ENCODE measurements at places on chromosomes 7 and 10.

GRCh38 chr10:11403116-11403515 is 208.3 kb downstream of the USP6NL start:
- no peak for DNase-seq

DNA sequence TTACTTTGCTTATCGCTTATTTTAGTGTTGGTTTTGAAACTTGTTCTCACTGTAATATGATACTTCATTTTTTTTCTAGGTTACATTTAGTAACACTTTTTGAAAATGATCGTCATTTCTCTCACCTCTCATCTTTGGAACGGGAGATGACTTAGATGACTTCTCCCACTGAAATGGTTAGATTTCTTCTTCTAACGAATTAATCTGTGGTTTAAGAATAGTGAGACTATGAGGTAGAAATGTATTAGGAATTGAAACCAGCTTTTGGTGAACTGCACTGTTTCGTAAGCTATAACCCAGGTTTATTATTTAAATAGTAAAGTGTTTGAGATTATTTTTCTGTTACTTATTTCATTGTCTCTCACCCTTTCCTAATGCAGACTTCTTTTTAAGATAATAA is 93.7 kb downstream of the PRR15 start:
- no peak for DNase-seq

DNA sequence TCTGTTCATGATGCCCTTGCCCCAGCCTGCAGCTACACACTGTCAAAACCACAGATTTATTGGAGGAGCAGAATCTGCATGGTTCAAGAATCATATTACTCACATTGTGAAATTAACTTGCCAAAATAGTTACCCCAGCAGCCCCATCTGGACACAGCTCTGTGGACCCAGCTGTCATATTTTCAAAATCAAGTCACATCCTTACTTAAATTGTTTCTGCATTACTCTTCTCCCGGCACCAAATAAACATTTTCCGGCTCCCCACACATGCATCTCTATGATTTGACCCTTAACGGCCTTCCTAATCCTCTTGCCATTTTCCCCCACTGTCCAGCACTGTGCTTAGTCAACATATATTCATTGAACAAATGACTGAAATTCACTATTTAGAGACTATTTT is 43.8 kb upstream of the GPR26 start:
- no peak for DNase-seq

GRCh38 chr7:93636276-93636675 is 61.8 kb upstream of the CALCR start:
- no peak for DNase-seq

- no peak for DNase-seq
These were observed 104.6 kb downstream of the FOXP2 start for GRCh38 chr7:114519240-114519639.

GRCh38 chr7:158355456-158356065 is 232.1 kb downstream of the PTPRN2 start:
- no peak for DNase-seq

GRCh38 chr7:106418094-106418493 is 133.3 kb upstream of the NAMPT start:
- peak; percentile 98 for DNase-seq

DNA sequence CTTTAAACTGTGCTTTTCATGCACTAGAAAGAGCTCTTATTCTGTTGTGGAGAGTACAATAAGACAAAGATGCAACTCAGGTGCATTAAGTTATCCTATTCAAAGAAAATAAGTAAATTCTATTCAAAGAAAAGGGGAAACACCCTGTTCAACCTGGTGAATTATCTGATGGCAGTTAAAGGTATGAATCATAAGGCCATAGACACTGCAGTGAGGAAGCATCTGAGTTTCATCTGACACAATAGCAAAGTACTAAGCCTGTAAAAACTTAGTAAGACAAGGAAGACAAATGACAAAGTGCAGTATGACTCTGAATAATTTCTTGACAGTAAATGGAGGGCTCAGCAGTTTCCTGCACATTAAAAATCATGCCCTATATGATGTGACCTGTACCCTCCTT is 91.0 kb upstream of the LRRTM3 start:
- DNase-seq, result no peak

- DNase-seq, result peak; percentile 18
These were observed 977 bp downstream of the TMEM248 start for GRCh38 chr7:66921918-66922486.

DNA sequence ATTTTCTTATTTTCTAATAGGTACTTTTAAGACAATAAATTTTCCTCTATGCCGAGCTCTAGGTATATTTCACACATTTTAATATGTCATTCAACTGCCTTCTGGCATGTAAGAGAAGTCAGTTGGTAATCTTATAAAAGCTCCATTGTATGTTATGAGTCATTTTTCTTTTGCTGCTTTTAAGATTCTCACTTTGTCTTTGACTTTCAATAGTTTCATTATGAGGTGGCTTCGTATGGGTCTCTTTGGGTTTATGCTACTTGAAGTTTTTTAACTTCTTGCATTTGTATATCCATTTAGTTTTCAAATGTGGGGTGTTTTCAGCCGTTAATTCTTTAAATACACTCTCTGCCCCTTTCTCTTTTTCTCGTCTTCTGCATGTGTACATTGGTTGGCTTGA is 80.5 kb downstream of the ABCA13 start:
- peak; percentile 24 for DNase-seq

DNA sequence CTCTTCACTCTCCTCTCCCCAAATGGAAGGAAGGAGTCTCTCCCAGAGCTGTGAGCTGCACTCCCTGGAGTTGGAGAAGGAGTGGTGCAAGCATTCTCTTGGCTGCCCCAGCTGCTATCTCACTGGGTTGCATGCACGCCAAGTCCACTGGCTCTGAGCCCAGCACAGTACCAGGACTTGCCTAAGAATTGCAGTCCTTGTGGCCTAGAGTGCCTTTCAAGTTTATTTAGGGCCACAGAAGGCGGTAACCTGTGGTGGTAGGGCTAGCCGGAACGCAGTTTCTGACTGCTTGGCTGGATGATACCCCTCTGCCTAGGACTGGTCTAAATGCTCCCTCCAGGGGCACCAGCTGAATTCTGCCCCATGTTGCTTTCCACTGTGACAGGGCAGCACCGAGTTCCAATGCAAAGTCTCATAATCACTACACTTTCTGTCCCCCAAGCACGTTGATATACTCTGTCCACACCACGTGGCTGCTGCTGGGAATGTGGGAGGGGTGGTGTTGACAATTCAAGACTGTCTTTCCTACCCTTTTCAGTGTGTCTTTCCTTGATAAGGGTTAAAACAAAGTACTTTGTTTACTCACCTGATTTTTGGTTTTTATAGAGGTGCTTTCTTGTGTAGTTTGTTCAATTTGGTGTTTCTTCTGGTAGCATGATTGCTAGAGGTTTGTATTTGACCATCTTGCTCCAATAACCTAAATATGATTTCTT is 57.0 kb downstream of the PHTF2 start:
- peak; percentile 42 for DNase-seq

GRCh38 chr7:139034855-139035585 is 822 bp downstream of the ZC3HAV1L start:
- DNase-seq, result peak; percentile 40

- DNase-seq, result no peak
These were observed 65.8 kb upstream of the ZEB1 start for GRCh38 chr10:31253237-31253636.

GRCh38 chr10:29841724-29842649 is 207.2 kb upstream of the SVIL start:
- DNase-seq, result peak; percentile 58

DNA sequence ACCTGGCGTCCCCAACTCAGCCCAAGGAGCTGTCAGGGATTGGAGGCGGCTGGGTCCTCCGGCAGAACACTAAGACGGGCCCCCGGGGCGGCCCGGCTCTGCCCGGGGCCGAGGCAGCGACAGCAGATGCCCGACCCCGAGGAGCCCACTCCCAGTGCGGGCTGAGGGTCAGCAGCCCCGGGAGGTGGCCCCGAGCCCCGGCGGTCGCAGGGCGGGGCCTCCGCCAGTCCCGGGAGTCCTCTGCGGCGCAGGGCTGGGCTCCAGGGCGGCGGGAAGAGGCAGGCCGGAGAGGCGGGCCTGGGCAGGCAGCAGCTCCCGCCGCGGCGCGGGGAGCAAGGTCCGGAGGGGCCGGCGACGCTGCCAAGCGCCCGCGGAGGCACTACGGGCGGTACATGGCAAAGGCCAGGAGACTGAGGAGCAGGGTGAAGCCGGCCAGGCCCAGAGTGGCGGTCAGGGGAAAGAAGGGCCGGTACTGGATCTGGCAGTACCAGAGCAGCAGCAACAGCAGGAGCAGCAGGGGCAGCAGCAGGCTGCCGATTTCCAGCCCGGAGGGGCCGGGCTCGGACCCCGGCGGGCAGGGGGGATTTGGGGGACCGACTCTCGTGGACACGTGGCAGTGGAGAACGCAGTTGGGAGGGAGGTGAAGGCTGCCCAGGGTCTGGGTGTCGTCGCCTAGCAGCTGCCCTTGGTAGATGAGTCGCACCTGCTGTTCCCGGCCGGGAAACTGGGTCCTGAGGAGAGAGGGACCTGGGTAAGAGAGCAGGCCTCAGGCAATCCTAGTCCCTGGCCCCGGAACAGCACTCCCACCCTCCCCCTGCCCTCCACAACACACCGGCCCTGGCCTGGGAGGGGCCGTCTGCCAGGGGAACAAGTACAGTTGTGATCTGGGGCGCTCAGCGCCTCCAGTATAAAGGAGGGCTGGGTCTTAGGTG is 827 bp upstream of the FASTK start:
- no peak for DNase-seq

DNA sequence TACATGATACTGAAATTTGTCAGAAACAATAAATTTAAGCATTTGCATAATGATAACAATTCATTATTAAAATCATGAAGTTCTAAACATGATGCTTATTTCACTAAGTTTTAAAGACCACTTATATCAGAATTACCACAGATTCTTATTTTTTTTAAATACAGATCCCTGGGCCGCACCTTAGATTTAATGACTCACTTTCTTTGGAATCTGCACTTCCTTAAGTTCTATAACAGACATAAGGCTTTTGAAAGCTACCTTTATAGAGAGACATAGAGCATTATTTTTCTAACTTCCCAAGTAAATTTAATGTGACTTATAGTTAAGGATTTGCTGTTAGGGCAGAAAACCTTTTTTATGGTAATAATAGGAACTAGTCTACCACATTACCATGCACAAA is 214.9 kb downstream of the IPMK start:
- no peak for DNase-seq

GRCh38 chr7:33841031-33841430 is 64.3 kb upstream of the BMPER start:
- DNase-seq, result no peak

DNA sequence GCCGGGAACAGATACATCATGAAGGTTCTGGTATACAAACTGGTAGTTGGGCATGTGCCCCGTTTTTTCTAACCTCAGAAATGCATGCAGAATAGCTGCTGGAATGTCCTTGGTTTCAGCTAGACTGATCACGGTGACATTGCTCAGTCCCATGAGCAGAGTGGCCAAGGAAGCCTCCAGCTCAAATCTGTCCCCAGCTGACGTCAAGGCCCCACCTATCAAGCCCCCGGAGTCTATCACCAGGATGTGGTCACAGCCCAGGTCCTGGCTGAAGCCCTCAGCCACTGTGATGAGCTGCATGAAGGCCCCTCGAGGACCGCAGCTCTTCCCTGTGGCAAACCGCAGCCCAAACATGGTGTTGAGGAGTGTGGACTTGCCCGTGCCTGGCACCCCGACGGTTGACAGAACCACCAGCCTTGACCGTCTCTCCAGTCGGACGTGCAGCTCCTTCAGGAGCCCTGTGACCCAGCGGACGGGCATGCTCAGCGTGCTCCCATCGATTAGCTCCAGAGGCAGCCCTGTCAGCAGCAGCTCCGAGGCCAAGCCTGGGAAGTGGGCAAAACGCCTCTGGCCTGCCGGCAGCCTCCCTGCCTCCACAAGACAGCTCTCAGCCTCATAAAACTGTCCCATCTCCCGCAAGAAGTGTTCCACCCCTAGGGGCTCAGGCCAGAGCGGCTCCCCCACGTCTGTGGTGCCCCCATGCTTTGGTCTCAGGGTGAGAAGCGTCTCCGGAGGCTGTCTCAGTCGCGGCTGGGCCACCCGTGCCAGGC is 7.8 kb upstream of the MRPS24 start:
- DNase-seq, result no peak

GRCh38 chr7:112398534-112398933 is 51.7 kb upstream of the IFRD1 start:
- no peak for DNase-seq

GRCh38 chr10:112539340-112539739 is 92.3 kb downstream of the VTI1A start:
- no peak for DNase-seq

DNA sequence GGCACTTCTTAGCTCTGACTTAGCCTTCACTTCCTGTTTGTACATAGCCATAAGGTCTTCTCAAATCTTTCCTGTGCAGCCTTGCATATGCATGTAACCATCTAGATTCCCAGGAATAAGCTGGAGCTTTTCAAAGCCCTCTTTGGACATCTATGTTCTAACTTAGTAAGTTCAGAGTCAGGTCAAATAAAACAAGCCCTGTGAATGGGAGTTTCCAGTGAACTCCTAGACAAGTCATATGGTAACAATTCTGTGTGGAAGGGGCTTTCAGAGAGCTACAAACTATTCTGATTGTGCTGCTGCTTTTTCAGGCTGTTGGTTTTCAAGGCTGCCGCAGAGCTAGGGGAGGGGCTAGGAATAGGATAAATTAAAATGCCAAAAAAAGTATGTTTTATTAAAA is 208.4 kb upstream of the AKR1E2 start:
- DNase-seq, result no peak

All from amniotic epithelial cell (primary cell).